HepG2 (cell line): ENCODE measurements at places on chromosomes 4 and X. TPM values are rescaled to one million over a fixed set of nuclear protein-coding genes. Genes with fewer than 3 reads are reported as not detected.

GRCh38 chrX:17854531-17854930 is 6.6 kb downstream of the RAI2 start:
- H3K27me3 ChIP-seq: peaks cover 11% of the 10 kb centered on the region; the same call in 1 of the 3 replicates
- no peak overlapping the region for H3K4me3 ChIP-seq
- no peak for DNase-seq
- no peaks in the 10 kb centered on the region for H3K4me1 ChIP-seq
- H3K27ac ChIP-seq: no peak overlapping the region

DNA sequence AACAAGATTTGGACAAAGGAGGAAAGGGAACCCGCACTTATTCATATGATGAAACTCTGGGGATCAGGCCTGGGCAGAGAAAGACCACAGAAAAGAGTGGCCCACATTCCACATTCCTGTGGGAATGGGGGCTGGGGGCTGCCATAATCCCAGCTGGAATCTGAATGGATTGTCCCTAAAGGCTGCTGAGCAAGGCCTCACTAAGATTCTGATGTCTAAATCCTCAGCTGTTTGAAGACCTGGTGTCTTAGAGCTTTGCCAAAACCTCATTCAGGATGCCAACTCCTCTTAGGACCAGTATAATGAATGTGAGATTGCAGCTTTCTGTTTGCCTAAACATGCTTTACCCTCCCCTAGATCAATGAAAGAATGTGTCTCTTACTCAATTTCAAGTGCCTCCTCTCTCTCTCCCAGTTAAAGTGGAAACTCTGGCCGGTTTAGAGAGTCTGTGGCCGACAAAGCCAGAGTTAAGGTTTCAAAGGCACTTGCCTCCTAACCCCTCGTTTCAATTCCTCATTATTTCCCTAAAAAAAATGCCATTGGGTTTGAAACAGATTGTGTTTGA is 33.3 kb upstream of the GPC4 start:
- DNase-seq: no peak
- H3K27me3 ChIP-seq: 0 out of 3 replicates have a peak, but pooled peaks cover 6% of the 10 kb centered on the region
- no peak overlapping the region for H3K27ac ChIP-seq
- H3K4me1 ChIP-seq: no peaks in the 10 kb centered on the region
- no peak overlapping the region for H3K4me3 ChIP-seq

GRCh38 chr4:5992171-5992827 is 25.9 kb downstream of the C4orf50 start:
- H3K4me1 ChIP-seq: no peaks in the 10 kb centered on the region
- no peaks in the 10 kb centered on the region for H3K36me3 ChIP-seq
- no peak overlapping the region for H3K27ac ChIP-seq
- no peak overlapping the region for H3K4me3 ChIP-seq
- peaks cover 2% of the 10 kb centered on the region for H3K27me3 ChIP-seq

DNA sequence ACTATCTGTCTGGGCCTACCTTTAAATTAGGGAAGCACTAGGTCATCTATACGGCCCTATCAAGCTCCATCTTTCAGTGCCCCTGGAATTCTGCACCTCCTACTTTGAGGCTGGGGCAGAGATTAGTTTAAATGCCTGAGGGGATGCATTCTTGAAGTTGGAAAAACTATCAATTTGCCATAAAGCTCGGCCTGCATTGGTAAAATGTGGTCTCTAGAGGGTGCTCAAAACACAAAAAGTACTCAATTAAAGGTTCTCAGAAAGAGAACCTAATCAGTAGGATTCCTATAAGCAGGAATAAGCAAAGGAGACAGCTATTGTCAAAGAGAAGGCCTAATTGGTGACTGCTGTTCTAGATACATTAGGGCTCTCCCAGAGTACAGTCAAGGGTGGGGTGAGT is 111.7 kb downstream of the AMER1 start:
- no peak overlapping the region for H3K4me3 ChIP-seq
- DNase-seq: no peak
- H3K27ac ChIP-seq: no peak overlapping the region
- no peaks in the 10 kb centered on the region for H3K27me3 ChIP-seq
- no peaks in the 10 kb centered on the region for H3K36me3 ChIP-seq

GRCh38 chr4:157291071-157291470 is 70.5 kb downstream of the GRIA2 start:
- DNase-seq: no peak
- no peaks in the 10 kb centered on the region for H3K36me3 ChIP-seq
- no peak overlapping the region for H3K4me3 ChIP-seq
- H3K27me3 ChIP-seq: no peaks in the 10 kb centered on the region
- H3K4me1 ChIP-seq: no peaks in the 10 kb centered on the region
- no peak overlapping the region for H3K27ac ChIP-seq

GRCh38 chr4:108900018-108900580 is 137.2 kb upstream of the ETNPPL start:
- DNase-seq: no peak
- no peak overlapping the region for H3K27ac ChIP-seq
- no peaks in the 10 kb centered on the region for H3K4me1 ChIP-seq
- no peaks in the 10 kb centered on the region for H3K36me3 ChIP-seq
- H3K4me3 ChIP-seq: no peak overlapping the region

EGFL6 gene
- not detected in 2 replicates for total RNA-seq

REPS2 gene
- total RNA-seq: 0.58 and 0.84 TPM in 2 replicates
